ENCODE measurements at places on chromosomes 7 and 10.

- no peak for DNase-seq
- H3K4me1 ChIP-seq = peaks cover 3% of the 10 kb centered on the region
- H3K4me3 ChIP-seq = no peak overlapping the region
- H3K27ac ChIP-seq = no peak overlapping the region
- peaks cover 69% of the 10 kb centered on the region for H3K27me3 ChIP-seq
Measured at GRCh38 chr7:6718124-6718523, 11.4 kb upstream of the ZNF12 start.

GRCh38 chr7:143733876-143734275 lies 23.6 kb downstream of the CTAGE6 start:
- no peak overlapping the region for H3K4me3 ChIP-seq
- peaks cover 21% of the 10 kb centered on the region for H3K36me3 ChIP-seq
- H3K27me3 ChIP-seq = no peaks in the 10 kb centered on the region
- H3K4me1 ChIP-seq = peaks cover 9% of the 10 kb centered on the region

DNA sequence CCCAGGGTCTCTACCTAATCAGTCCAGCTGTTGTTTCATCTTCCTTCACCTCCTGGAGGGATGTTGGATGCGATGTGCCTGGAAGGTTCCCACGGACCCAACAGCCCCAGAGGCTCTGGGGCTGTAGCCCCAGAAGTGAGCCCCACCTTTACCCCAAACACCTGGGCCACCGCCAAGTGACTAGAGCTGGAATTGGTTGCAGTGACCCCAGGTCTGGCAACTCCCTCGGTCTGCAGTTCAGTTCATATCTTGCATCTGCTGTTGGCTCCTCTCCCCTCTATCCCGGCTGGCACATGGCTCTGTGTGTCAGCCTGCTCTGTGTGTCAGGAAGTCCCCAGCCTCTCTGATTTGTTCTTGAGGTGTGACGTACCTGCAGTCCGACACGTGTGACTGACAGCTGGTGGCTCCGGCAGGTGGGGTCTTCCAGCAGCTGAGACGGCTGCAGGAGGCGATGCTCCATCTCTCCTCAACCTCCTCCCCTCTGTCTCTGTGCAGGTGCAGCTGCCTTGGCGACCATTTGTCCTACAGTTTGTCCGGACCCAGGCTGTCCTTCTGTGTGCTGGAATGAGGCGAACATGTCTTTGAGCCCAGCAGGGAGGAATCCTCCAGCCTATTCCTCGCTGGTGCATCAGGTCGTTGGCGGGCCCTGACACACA lies 38.6 kb downstream of the ELFN1 start:
- H3K27me3 ChIP-seq = peaks cover 5% of the 10 kb centered on the region
- no peaks in the 10 kb centered on the region for H3K4me1 ChIP-seq
- peak; percentile 17 for DNase-seq
- no peak overlapping the region for H3K4me3 ChIP-seq
- H3K27ac ChIP-seq = no peak overlapping the region
- no peaks in the 10 kb centered on the region for H3K36me3 ChIP-seq

DNA sequence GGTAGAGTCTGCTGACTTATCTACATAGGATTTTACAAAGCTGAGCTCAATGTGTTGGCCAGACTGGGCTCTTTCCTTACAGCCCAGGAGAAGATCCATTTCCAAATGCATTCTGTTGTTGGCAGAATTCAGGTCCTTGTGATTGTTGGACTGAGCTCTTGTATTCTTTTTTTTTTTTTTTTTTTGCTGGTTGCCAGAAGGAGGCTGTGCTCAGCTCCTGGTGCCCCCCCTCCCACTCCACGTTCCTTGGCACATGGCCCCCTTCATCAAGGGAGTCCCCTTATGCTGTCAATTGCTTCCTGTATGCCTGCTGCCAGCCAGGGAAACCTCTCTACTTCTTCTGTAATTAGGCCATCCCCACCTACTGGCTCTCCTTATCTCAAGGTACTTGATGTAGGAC lies 518.1 kb upstream of the AKR1E2 start:
- H3K27ac ChIP-seq = no peak overlapping the region
- no peaks in the 10 kb centered on the region for H3K36me3 ChIP-seq
- peaks cover 2% of the 10 kb centered on the region for H3K4me1 ChIP-seq
- peaks cover 15% of the 10 kb centered on the region for H3K27me3 ChIP-seq
- no peak for DNase-seq
- no peak overlapping the region for H3K4me3 ChIP-seq
